NCI-H2081 (cell line): ENCODE measurements at places on chromosomes 1 and 21.

DNA sequence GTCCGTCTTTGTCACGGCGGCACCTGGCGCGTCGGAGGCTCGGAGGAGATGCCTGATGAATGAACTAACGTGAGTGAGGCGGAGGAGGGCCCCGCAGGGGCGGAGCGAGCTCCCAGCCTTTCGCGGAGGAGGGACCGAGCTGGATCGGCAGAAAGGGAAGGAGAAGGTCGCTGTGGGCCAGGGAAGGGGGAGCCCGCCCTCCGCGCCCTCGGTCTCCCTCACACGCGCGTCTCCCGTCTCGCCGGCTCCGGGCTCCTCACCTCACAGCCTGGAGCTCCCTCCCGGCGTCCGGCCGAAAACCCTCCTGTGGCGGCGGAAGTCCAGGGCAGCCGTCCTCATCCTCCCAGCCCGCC, 519 bp downstream of the ZNF496 start:
- peak; percentile 76 for DNase-seq

- DNase-seq: no peak
Observed at GRCh38 chr1:116674751-116675150, 7.2 kb upstream of the IGSF3 start.

DNA sequence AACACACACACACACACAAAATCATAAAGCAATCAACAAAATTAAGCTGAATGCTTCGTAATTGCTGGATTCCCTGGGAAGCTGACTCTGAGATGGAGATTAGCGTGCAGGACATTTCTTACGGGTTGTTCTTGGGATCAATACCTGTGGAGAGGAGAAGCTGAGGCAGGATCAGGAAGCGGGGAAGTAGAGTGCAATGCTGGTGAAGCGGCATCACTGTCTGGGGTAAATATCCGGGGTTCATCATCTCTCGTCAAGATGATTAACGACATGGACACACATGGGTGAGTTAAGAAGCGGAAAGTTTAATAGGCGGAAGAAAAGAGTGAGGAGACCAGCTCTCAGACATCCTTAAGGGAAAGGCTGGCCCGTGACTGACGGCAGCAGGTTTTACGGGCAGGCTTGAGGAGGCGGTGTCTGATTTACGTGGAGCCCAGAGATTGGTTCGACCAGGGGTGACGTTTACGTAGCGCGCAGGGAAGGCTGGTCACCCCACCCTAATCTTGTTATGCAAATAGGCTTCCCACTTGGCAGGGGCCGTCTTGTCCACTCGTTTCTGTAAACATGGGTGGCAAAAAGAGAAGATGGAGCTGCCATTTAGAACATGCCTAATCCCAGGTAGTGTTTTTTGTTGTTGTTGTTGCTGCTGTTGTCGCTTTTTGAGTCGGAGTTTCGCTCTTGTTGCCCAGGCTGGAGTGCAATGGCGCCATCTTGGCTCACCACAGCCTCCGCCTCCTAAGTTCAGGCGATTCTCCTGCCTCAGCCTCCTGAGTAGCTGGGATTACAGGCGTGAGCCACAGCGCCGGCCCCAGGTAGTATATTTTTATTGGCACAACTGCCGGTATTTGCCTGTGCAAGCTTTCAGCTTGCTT, 135.6 kb upstream of the KCNJ15 start:
- no peak for DNase-seq

DNA sequence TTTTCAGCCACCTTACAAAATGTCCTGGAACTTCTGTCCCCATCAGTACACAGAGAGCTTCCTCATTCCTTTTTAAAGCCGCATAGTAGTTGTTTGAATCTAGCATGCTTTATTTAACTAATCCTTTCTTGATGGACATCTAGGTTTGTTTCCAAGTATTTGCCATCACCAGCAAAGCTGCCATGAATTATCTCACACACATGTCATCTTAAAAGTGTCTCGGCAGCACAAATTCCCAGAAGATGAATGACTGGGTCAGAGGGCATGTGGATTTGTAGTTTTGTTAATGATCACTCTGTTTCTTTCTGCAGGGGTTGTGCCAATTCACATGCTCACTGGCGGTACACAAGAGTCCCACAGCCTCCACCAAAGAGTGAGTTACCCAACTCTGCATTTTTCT, 68.3 kb downstream of the CLIC6 start:
- no peak for DNase-seq

DNA sequence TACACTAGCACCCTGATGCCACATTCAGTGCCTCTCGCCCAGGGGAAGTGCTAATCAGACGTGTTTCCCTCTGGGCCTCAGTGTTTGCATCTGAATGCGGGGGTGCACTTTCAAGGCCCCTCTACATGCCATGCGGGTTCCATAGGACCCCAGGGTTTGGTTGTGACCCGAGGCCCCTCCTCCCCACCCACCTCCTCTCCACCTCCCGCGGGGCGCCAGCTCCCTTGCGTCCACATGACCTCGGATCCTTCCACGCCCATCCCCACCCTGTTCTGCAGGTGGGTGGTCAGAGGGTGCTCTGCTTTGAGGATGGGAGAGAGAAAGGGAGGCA, 5.1 kb upstream of the RUNX3 start:
- no peak for DNase-seq

- no peak for DNase-seq
Observed at GRCh38 chr1:213051881-213052202, 801 bp downstream of the RPS6KC1 start.

GRCh38 chr1:115461526-115461925, 123.5 kb upstream of the NGF start:
- no peak for DNase-seq

GRCh38 chr1:151976858-151977257, 16.8 kb downstream of the S100A10 start:
- no peak for DNase-seq

DNA sequence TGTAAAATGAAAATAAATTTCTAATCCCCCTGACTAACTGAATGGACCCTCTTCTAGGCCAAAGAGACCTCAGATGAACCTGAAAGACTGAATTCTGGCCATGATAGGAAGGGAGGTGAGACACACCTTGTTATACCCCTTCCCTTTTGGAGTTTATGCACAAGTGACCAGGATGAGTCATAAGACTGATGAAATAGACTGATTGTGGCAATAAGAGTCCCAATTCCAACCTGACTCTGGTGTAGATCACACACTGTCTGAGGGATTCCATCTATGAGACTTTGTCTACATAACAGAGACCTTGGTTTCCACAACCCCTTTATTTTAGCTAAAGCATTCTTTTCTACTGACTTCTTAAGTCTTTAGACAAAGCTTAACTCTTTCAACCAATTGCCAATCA, 13.5 kb upstream of the OR2G2 start:
- DNase-seq: no peak

DNA sequence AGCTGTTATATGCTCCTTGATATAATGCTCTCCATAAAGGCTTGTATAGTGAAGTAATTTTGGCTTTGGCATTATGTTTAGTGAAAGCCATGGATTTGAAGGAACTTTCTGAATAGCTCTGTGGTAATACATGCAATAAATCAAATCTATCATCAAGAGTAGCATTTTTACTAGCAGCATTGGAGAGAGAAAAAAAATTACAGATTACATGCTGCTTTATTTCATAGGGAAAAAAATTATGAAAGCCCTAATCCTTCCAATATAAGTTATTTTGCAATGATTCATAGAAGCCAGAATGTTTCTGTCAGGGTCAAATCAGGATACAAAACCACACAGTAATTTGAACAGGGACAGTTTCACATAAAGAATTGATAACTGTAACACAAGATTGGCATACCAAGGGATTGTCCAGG, 250.0 kb downstream of the SPATA17 start:
- no peak for DNase-seq

- peak; percentile 31 for DNase-seq
Observed at GRCh38 chr1:36542962-36543515, 60.3 kb upstream of the CSF3R start.

- DNase-seq: no peak
Observed at GRCh38 chr1:221025501-221025900, 146.3 kb downstream of the HLX start.
